MV-4-11 (cell line): ENCODE measurements at places on chromosomes 3 and 15.

DNA sequence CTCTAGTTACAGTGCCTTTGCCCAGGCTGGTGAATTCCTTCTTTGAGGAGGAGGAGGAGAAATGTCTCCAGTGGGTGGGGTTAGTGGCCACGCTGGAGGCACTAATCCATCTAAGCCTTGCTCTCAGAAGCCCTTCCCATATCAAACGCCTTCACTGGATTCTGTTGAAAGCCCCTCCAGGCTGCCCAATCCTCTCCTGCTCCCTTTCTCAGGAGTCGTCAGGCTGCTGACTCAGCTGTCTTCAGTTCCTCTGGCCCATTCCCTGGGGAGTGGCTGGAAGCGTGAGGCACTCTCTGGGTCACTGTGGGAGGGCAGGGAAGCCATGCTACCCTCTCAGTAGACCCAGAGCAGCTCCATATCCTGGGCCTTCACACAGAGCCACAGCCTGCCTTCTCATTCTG is 2.7 kb downstream of the AP2M1 start:
- no peak for DNase-seq

DNA sequence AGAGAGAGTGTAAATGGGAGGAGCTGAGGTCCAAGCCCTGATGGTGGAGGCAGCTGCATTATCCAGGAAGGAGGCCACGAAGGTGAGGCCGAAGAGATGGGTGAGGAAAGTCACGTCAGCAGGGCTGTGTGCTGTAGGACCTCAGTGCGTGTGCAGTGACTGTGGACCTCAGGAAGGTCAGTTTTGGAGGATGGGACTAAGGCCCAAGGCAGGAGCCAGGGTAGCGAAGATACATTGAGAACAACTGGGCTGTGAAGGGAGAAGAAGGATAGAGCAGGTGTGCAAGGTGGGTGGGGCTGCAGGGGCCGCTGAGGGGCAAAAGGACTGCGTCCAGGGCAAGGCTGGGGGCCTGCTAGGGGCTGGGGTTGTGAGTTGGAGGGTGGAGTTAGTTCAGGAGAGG is 4.9 kb downstream of the KLHL40 start:
- DNase-seq, result no peak

DNA sequence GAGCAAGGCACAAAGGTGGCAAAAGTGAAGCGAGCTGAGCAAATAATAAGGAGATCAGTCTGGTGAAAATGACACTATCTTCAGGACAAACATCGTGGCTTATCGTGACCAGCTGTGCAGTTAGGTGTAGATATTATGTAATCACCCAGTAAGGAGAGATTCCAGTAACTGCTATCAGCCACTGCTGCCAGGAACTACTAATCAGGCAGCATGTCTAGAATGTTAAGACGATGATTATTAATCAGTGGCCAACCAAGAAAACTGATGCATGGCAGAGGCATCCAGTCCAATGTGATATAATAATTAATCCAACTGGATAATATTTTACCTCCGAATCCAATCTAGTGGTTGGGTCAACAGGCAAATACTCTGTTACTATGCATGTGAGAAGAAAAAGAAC is 252.7 kb upstream of the ZPLD1 start:
- DNase-seq, result no peak

DNA sequence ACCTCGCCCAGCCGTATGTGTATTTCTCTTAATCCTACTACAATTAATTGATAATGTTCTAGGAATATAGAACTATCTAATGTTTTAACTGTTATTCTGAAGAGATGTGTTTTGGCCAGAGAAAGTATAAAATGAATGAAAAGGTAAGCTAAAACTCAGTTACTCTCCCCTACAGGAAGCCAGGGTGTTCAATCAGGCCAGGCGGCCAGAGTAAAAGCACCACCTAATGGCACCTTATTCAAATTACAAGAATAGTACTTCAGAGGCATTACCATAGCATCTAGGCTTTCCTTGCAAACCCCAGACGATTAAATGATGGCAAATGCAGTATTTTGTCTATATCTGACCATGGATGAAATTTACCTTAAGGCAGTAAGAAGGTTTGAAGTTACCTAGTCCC is 10.4 kb downstream of the SLC12A8 start:
- DNase-seq, result peak; percentile 53

DNA sequence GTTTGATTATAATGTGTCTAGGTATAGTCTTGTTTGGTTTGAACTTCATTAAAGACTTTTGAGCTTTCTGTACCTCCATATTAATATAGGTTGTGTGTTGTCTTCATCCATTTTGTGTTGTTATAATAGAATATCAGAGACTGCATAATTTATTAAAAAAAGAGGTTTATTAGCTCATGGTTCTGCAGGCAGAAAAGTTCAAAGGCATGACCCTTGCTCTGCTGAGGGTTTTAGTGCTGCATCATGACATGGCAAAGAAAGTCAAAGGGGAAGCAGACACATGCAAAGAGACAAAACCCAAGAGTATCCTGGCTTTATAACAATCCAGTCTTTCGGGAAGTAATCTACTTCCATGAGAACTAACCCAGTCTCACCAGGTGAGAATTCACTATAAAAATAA is 358.2 kb downstream of the EDEM1 start:
- DNase-seq, result no peak

GRCh38 chr3:139473155-139473771 is 3.1 kb downstream of the RBP2 start:
- peak; percentile 65 for DNase-seq

GRCh38 chr3:7700539-7700938 is 801.1 kb upstream of the LMCD1 start:
- no peak for DNase-seq

- DNase-seq, result no peak
Measured at GRCh38 chr3:176075491-176075890, 1121.8 kb downstream of the TBL1XR1 start.

DNA sequence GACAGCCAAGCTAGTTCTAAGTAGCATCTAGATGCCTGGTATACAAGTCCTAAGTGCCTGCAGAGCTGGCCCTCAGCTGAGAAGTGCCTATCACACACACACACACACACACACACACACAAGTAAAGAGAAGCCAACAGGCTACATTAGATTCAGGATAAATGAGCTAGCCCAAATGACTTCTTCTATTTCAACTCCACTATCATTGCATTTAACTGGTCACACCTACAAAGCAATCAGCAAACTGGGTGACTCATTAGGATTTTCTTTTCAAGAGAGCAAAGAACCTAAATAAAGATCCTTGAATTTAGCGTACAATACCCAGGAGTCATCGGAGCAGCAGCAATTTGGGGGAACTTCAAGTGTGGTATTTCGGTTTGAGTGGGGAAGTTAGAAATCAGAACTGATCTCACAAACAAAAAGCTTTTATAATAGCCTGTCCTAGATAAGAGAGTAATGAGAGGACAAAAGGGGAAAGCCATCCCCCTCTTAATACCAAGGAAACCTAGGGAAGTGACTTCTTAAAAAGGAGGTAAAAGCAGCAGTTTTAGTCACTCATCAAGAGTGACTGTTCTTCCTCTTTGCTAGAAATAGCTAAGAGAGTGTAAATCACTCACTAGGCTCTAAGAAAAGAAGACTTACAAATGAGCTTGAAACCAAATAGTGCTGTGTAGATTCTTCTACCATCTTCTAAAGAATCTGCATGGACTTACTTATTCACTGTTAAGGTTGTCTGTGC is 112.7 kb downstream of the TNIK start:
- peak; percentile 88 for DNase-seq

DNA sequence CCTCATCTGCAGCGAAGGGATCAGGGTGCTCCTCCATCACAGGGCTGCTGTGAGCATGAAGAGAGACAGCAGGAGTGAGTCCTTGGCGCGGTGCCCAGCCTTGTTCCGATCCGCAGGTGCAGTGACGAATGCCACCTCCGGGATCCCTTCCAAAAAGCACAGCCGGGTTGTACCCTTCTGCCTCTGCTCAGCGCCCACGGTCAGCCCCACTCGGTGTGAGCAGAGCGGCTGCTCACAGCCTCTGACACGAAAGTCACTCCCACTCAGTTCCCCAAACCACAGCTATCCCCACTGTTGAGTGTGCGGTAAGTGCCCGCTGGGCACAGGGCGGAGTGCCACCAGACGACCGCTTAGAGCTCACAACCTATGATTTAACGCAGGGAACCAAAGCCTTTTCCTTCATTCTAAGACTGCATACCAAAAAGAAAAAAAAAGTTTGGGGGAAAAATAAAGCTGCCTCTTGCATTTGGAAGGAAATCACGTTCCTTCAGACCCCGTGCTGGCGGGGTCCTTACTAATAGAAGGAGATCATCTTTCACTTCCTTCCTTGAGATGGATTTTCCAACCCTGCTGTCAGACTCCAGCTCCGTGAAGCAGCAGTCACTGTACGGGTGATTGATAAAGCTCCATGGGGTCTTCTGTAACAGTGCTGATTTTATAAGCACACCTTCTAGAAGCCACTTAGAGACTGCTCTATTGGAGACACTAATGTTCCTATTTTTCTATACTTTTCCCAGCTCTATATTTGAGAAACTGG is 34.7 kb upstream of the TUBGCP5 start:
- DNase-seq, result peak; percentile 78

DNA sequence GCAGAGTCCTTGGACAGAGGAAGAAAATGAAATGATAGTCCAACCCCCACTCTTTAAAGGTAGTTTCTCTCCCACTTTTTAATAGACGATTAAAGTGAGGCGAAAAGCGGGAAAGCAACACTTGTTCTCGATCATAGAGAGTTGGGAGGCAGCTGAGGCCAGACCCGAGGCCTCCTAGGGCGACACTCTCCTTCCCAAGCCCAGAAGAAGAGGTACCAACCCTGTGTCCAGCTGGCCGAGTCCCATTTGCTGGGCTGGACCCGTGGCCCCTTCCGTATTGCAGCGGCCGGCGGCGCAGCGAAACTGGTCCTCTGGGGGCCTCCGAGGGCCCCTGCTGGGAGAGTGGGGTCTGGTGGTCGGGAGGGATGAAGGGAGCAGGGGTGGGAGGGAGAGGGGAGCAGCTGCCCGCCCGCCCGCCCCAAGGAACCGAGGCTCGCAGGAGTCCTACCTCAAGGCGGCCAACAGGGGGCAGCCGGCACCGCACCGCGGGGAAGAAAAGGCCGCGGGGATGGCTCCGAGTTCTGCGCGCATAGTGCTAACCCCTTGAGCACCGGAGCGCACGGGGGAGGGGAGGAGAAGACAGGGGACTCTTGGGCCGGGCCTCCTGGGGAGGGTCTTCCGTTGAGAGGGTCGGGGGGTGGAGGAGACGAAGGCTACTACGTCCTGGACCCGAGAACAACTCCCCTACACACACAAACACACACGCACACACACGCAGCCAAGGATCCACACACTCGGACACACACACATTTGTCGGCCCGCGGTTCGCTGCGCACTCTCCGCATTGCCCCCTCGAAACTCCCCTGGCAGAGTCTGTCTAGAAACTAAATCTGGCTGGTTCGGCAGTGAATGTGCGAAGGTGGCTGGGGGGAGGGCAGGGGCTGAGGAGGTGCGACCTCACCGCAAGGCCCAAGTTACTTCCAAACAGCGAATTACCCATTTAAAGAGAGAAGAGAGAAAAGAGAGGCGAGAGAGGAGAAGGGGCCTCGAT is 2.0 kb downstream of the WNT5A start:
- DNase-seq, result peak; percentile 14

- DNase-seq, result no peak
Measured at GRCh38 chr3:112351823-112352222, 18.9 kb downstream of the CD200 start.

DNA sequence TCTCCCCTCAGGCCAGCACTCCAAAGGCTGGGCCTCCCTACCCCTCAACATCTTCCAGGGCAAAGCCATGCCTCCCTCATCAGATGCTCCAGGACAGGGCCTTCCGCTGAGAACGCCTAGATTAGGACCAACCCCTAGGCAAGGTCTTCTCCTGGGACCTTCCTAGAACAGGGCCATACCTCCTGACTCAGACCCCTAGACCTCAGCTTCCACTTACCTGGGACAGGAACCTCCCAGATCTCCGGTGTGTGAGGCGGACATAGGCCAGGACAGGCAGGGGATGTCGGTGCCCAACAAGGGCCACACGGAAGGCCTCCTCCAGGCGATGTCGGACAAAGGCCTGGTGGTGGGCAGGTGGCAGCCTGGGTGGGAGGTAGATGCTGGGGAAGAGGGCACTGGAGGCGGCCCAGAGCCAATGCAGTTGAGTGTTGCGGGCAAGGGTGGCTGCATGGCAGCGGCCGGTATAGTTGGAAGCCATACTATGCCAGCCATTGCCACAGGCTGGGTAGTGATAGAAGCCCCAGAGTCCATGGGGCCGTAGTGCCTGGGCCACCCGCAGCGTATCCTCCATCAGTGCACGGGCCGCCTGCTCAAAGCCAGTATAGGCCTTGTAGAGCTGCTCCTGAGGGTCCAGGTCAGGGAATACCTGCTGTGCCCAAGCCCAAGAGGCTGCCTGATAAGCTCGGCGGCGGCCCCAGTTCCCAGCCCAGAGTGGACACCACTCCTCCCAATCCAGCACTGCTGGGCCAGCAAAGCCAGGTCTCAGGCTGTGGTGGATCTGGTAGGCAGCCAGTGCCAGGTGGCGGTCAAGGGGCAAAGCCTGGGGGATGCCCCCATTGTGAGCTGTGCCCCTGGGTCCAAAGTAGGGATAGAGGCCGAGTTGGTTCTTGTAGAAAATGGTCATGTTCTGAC is 2.5 kb upstream of the IFRD2 start:
- DNase-seq, result no peak

GRCh38 chr3:124787476-124788195 is 57.4 kb downstream of the UMPS start:
- peak; percentile 40 for DNase-seq

- DNase-seq, result peak; percentile 11
Measured at GRCh38 chr3:115040673-115041286, 106.3 kb downstream of the ZBTB20 start.

DNA sequence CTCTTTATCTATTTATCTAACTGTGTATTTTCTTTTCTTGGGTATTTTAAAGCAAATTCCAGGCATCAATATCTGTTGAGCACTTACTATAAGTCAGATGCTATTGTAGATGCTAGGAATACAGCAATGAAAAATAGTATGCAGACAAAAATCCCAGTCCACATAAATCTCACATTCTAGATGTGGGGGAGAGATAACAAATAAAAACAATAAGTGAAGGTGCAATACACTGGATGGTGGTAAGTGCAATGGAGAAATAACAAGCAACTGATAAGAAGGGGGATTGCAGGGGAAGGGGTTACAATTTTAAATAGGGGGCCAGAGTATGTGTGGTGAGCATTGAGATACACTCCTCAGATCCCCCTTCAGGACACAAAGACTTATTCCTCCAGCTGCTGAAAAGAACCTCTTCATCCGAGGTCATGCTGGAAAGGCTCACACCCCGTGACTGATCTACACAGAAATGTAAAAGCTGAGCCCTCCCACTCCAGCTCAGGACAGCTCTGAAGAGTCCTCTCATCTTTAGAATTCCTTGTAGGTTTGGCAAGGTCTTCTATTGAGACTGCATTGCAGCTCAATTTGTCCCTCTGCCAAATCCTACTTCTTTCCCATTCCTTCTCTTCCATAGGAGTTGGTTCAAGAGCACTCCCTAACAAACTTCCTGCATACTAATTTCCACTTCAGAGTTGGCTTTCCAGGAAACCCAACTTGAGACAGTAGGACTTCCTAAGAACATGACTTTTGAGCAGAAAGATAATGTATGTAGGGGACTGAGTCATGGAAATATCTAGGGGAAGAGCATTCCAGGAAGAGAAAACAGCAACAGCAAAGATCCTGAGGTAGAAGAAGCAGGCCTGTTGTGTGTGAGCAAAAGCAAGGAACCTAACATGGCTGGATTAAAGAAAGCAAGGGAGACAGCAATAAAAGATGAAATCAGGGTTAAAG is 8.1 kb upstream of the SCG3 start:
- DNase-seq, result no peak

- DNase-seq, result no peak
Measured at GRCh38 chr3:98483626-98484025, 13.9 kb upstream of the OR5K2 start.

- DNase-seq, result no peak
Measured at GRCh38 chr3:5729852-5730251, 542.3 kb downstream of the EDEM1 start.
